NCI-H2171 treated with DMSO at 0.1 percent for 48 hours (cell line): ENCODE measurements at places on chromosomes 2 and 18.

- DNase-seq: no peak
Measured at GRCh38 chr2:32894119-32894728, 52.5 kb upstream of the LTBP1 start.

DNA sequence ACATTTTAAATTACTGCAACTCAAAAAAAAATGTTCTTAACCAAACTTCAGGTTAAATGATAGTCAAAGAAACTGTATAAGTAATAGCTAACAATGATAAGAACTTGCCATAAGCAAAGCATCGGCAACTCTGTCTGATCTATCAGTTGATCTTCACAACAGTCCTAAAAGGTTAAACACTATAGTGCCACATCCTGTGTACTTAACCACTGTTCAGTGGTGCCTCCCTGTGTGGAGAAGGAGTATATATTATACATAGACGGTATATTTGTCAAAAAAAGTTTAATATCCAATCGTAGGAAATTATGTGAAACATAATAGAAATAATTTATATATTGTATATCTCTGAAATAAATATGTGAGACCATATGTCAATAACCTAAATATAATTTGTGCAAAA, 13.0 kb downstream of the DTNA start:
- DNase-seq: no peak

DNA sequence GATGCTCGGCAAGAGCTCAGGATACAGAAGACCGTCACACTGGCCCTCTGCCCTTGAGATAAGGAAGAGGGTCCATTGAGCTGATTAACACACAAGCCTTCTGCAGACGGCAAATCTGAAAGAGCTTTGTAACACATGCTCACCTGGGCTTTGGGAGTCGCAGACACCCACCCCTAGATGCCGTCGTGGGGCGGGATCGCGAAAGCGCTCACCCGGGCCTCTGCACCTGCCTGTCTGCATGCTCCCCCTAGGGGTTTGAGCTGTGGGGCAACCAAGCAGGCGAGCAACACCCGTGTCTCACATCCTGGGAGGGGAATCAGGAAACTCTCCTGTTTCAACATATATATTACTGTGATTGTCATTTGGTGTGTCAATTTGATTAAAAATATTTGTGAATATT, 99.8 kb upstream of the KCNH7 start:
- no peak for DNase-seq

GRCh38 chr2:156537141-156537540, 101.0 kb downstream of the GPD2 start:
- DNase-seq: no peak

DNA sequence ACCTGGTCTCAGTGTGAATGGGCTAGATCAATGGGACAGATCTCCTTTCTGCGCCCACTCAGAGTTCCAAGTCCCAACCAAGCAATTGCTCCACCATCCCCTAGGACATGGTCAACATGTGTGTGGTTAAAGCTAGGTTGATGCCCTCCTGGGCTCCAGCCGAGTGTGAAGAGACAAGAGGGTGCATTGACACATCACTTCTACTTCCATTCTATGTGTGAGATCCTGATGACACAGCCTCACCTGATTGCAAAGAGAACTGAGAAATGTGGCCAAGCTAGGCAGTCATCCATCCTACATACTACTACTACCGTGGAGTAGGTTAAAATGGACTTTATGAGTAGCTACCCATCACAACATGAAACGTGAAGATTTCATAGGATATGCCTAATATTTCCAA, 106.8 kb downstream of the NCKAP5 start:
- no peak for DNase-seq

DNA sequence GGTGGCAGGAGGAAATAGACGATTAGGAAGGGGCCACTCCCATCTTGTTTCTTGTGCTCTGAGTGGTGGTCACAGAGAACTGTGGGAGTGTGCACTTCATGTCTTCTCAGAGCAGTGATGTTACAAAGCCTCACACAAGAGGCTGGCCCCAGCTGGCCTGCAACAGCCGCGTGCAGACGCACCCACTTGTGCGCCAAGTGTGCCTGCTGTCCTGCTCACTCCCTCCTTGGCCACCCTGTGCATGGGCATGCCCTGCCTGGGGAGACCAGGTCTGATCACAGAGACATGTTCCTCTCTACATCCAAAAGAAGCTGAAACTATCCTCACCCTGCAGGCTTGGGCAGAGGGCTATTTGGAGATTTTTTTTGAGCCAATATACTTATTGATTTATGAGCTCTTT, 108.4 kb downstream of the MRO start:
- no peak for DNase-seq

DNA sequence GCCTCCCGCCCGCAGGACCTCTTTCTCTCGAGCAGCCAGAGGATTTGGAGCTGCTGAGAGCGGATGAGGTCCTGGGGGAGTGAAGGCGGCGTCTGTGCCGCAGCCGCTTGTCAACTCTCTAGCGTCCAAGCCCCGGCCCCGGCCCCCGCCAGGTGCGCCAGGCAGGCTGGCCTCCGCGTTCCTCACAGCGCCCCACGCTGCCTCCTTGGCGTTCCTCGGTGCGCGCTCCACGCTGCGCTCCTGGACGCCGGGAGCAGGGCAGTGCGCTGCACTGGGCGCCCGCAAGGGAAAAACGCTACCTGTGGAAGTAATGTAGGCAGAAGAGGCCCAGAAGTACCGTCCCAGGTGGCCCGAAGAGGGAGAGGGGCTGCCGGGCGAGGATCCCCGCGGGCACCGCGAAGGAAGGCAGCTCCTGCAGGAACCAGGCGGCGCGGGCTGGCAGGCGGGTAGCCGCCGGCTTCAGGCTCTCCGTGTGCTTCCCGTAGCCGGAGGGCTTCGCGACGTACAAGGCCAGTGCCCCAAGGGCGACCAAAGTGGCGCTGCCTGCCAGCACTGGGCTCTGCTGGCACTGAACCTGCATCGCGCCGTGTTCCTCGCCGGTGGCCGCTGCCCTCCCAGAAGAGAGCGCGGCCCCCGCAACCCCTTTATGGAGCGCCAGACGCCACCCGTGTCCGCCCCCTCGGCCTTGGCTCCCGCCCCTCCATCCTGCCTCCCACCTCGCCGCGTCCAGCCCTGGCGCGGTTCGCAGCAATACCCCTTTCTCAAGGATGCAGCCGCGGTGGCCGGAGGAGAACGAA, at the start of gene SRD5A2:
TSS of gene SRD5A2 (minus strand) at position 618 of the 797 bp plus-strand sequence. CDS start at position 580, 38 bp downstream.
- no peak for DNase-seq

- DNase-seq: peak; percentile 66
Measured at GRCh38 chr18:43396266-43396665, 119.0 kb upstream of the SYT4 start.

GRCh38 chr2:182302972-182303371, 123.9 kb downstream of the PDE1A start:
- DNase-seq: no peak

DNA sequence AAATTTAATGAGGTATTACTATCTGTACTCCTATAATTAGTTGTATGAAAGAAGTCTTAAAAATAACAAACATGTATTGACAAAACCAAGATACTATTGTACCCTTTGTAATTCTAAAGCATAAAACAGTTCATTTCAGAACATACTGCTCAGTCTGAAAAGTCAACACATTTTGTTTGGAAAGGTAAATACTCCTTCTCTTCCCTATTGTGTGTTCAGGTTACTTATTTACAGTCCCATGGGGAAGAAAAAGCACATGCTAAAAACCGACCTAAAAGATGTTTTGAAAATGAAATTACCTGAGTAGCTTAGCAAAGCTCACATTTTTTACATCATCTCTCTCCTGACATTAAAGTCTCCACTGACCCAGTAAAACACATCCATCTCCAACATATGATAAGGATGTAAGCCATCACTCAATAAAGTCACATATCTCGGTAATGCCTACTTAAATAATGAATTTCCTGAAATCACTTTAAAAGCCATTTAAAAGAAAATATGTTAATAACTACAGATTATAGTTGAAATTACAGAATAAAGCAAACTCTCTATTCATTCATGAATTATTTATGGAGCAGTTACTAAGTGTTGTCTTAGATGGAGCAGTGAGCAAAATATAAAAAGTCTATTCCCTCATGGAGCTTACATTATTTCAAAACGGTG, 75.6 kb upstream of the FZD5 start:
- DNase-seq: no peak

GRCh38 chr18:58578835-58579560, 49.9 kb downstream of the ALPK2 start:
- DNase-seq: no peak

DNA sequence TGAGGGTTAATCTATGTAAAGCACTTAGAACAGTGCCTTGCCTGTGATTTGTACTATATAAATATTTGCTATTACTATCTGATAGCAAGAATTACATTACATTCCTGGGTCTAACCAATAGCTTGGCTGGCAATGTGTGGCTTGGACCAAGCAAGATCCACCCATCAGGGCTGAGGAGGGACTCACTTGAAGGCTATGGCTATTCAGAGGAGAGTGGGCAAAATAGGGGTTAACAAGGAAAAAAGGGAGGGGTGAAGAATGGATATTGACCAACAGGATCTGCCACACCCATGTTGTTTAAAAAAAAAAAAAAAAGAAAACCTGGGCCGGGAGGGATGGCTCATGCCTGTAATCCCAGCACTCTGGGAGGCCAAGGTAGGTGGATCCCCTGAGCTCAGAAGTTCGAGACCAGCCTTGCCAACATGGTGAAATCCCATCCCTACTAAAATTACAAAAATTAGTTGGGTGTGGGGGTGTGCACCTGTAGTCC, 20.0 kb upstream of the TMBIM1 start:
- no peak for DNase-seq

DNA sequence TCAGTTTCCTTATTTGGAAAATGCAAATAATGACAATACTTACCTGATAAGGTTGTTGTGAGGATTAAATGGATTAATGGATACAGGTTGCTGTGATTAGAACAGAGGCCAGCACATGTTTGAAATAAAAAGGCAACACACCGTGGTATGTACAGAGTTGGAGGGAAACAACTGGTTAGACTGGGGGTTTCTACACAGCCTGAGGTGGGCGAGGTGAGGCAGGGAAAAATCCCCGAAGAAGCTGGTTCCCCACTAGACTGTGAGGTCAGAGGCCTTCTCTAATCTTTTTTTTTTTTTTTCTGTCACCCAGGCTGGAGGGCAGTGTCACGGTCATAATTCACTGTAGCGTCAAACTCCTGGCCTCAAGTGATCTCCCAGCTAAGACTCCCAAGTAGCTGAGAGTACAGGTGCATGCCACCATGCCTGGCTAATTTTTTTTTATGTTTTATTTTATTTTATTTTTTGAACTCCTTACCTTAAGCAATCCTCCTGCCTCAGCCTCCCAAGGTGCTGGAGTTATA, 1.2 kb upstream of the E2F6 start:
- DNase-seq: no peak

DNA sequence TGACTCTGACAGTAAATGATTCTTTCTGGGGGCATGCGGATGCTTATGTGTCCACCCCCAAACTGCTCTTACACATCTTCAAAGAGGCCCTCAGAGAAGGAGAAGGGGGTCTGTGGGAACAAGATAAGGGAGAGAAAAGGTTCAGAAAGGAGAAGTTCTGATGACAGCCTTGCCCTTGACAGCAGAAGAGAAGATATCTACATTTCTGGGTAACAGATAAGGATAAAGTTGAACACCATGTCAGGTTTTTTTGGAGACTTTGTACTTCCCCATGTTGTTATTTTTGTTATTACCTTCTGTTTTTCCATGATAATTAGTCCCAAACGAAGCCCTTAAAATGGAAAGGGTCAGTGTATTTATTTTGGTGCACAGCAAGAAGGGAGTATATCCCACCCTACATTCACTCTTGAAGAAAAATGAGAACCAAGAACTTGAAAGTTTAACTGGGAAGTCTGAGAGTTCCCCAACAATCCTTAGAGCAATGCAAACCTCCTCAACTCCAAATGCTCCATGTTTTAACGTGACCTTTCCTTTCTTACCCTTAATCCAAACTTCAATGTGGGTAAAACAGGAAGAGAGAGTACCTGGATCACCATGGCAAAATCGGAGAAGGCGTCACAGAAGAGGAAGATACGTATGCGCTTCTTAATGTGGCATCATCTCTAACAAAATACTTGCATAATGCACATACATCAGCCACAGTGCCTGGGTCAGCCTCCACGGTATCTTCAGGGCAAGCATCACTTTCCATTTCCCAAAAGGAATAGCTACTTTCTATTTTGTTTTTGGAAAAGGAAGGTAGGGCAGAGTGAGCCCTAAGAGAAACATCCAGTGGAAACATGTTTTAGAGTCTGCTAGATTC, 264.6 kb upstream of the STON1 start:
- no peak for DNase-seq

DNA sequence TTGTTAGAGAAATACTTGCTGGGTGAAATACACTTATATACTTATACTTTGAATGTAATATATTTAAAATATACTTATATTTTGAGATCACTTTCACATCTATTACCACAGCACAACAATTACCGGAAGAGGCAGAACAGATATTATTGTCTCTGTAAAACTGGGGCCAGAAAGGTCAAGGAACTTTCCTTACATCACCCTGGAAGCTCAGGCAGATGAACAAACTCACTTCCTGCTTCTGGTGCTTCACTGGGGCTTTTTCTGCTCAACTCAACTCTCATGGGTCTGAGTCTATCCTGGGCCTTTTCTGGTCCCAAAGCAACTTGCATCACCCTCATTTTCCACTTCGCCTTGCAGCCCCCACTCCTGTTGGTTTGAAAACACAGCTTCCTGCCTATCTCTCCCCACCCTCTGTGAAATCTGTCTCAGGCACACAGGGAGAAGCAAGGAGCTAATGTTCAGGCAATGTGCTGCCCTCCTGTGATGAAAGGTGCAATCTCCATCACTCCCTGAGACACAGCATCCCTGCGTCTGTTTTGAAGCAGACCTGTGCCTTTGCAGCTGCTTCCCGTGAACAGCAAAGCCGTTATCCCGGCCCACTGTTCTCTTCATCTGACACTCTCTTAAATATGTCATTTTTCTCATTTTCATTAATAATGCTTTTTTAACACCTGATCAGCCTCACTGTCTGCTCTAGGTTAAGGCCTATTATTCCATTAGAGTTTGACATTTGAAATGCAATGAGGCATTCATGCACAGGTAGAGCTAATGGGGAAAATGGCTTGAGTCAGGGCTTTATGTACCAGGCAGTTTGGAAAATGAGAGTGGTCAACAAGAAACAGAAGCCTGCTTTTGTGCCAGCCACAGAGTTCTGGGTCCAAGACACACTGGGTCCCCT, 251.9 kb upstream of the CHAC2 start:
- peak; percentile 31 for DNase-seq
